ENCODE measurements at places on chromosomes 5 and 9.

DNA sequence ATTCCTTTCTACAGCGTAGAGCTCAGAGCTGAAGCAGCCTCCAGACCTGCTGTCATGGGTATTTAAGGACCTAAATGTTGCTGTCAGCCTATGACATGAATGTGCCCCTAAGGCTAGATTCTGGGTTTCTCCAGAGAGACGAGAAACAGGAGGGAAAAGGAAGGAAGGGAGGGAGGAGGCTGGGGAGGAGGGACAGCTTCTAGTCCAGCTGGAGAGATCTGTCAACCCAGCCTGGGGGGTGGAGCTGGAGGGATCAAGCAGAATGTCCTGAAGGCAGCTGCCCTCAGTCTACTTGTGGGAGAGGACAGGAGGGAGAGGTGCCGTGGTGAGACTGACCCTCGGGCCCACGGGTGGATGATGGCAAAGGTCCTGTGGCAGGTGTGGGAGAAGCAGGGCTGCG, 1.1 kb upstream of the DBH start:
- no peak for DNase-seq

DNA sequence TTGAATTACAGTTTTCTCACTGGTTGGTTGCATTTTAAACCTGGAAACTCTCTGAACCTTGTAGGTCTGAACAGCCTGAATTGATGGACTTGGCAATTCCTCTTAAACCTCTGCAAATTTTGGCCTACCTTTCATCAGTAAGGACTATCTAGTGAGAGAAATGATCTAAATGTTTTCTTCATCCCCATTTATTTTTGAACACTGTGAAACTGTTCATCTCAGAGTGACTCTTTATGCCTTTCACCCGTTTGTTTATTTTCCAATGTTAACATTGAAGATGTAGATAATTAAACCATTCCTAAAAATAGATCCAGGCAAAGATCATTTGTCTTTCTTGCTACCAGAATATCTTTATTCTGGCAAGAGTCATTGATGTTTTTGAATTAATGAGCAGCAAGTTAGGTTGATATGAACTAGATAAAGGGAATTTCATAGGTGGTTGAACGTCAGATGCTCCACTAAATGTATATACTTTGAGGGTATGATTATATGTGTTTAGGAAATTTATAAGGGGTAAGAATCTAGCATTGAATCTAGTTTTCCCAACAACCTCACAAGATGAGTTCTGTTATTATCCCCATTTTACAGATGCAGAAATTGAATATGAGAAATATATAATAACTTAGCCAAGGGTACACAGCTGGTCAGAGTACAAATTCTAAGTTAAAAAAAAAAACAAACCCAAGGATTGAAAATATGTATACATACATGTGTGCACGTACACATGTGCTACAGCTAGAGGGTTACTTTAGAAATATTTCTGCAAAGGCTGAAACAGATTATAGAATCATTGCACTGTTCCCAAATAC, 3.4 kb downstream of the CPEB4 start:
- DNase-seq, result no peak

- DNase-seq, result no peak
Measured at GRCh38 chr5:74556631-74557595, 83.6 kb downstream of the ENC1 start.

- no peak for DNase-seq
Measured at GRCh38 chr9:38529317-38529716, 91.1 kb downstream of the ANKRD18A start.

- DNase-seq, result no peak
Measured at GRCh38 chr5:62650197-62650596, 71.6 kb downstream of the LRRC70 start.

GRCh38 chr9:119544492-119544891, 175.3 kb upstream of the BRINP1 start:
- DNase-seq, result no peak

GRCh38 chr9:17994695-17995425, 416.0 kb downstream of the SH3GL2 start:
- no peak for DNase-seq

- DNase-seq, result no peak
Measured at GRCh38 chr5:102850503-102850902, 95.4 kb downstream of the PAM start.

DNA sequence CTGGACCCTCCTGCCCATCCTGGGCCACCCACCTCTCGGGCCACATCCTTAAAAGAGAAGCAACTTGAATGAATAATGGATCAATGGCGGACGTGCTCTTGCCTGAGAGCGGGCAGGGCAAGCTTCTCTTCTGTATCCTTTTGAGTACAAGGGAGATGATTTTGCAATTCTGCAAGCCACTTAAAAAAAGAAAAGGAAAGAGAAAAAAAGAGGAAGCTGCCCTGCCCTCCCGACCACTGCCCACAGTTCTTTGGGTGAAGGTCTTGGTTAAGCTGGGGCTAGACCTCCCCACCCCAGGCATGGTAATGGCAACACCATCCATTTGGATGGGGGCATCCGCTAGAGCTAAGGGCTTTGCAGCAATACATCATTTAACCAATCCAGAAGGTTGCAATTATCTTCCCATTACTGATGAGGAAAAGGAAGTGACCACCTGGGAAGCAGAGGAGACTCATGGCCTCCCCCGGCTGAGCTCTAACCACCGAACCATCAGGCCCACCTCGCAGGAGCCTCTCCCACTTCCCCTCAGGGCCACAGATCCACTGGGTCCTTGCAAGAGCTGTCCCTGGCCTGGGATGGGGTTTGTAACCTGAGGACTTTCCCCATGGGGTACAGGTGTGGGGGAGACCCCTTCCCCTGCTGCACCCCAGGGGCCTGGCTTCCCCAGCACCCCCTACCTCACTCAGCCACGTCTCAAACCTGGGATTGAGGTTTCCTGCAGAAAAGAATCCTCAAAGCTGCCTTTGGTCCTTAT, 27.8 kb upstream of the LAMC3 start:
- DNase-seq, result no peak

- no peak for DNase-seq
Measured at GRCh38 chr5:128015478-128015877, 68.1 kb upstream of the SLC12A2 start.

- no peak for DNase-seq
Measured at GRCh38 chr5:142979636-142980035, 209.5 kb downstream of the ARHGAP26 start.
